SJSA1 (cell line): ENCODE measurements at places on chromosomes 5 and 9. TPM values are rescaled to one million over a fixed set of nuclear protein-coding genes. Genes with fewer than 3 reads are reported as not detected.

Gene PPWD1
- 35.7 and 44.4 TPM in 2 replicates for total RNA-seq

Gene ENTPD2
- not detected in 2 replicates for total RNA-seq

Gene ZDHHC21
- 3.4 and 5.0 TPM in 2 replicates for total RNA-seq

Gene FOXD4L4
- not detected in 2 replicates for total RNA-seq

Gene MSANTD3
- 73.3 and 79.4 TPM in 2 replicates for total RNA-seq

Gene TAS2R1
- total RNA-seq: not detected in 2 replicates

Gene TRIM14
- total RNA-seq: 4.0 and 6.5 TPM in 2 replicates

Gene CEL
- total RNA-seq: 0.61 TPM in 1 of 2 replicates, not detected in the other

Gene C9
- total RNA-seq: 0.37 TPM in 1 of 2 replicates, not detected in the other

Gene SH3TC2
- total RNA-seq: 11.2 and 16.9 TPM in 2 replicates

Gene CTSV
- 0.05 TPM in 1 of 2 replicates, not detected in the other for total RNA-seq

Gene SERF1A
- 1.6 and 5.9 TPM in 2 replicates for total RNA-seq

Gene CA9
- not detected in 2 replicates for total RNA-seq

Gene APBA1
- 4.5 and 11.0 TPM in 2 replicates for total RNA-seq

Gene IL4
- total RNA-seq: not detected in 2 replicates

Gene ELAVL2
- 0.08 TPM in 1 of 2 replicates, not detected in the other for total RNA-seq

Gene LPAR1
- total RNA-seq: 8.0 and 21.7 TPM in 2 replicates

Gene S1PR3
- total RNA-seq: 12.5 and 25.8 TPM in 2 replicates

Gene TICAM2
- total RNA-seq: 13.6 and 22.1 TPM in 2 replicates

Gene SVEP1
- total RNA-seq: not detected in 2 replicates

Gene ORM2
- not detected in 2 replicates for total RNA-seq

Gene COL23A1
- not detected in 2 replicates for total RNA-seq

Gene SHC3
- total RNA-seq: 0.16 and 0.34 TPM in 2 replicates

Gene SPAAR
- not detected in 2 replicates for total RNA-seq

Gene RGMB
- 30.4 and 39.2 TPM in 2 replicates for total RNA-seq

Gene SEMA4D
- total RNA-seq: 0.03 and 0.37 TPM in 2 replicates

Gene HK3
- not detected in 2 replicates for total RNA-seq

Gene CMBL
- total RNA-seq: 1.4 TPM in 1 of 2 replicates, not detected in the other

Gene ANKRD34B
- not detected in 2 replicates for total RNA-seq

Gene RAB3C
- total RNA-seq: not detected in 2 replicates

Gene GRK6
- 103 and 113 TPM in 2 replicates for total RNA-seq

Gene C1QTNF3
- total RNA-seq: 0.24 TPM in 1 of 2 replicates, not detected in the other

Gene QRFP
- not detected in 2 replicates for total RNA-seq

Gene TMEM174
- total RNA-seq: not detected in 2 replicates

Gene PCDHB5
- total RNA-seq: 25.2 and 27.3 TPM in 2 replicates

Gene ZFR
- 59.8 and 83.5 TPM in 2 replicates for total RNA-seq

Gene PAPPA
- total RNA-seq: 1.9 and 5.3 TPM in 2 replicates

Gene EPB41L4A
- 0.11 TPM in 1 of 2 replicates, not detected in the other for total RNA-seq

Gene OCLN
- 19.8 and 45.6 TPM in 2 replicates for total RNA-seq

Gene HSD17B3
- total RNA-seq: not detected in 2 replicates

Gene KCNV2
- total RNA-seq: not detected in 2 replicates

Gene CNOT8
- 87.9 and 102 TPM in 2 replicates for total RNA-seq

Gene GABRA6
- not detected in 2 replicates for total RNA-seq

Gene CDX1
- total RNA-seq: 0.19 and 1.8 TPM in 2 replicates

Gene RRAGA
- 3.6 and 5.9 TPM in 2 replicates for total RNA-seq

Gene PCDHGB5
- 1.1 and 3.6 TPM in 2 replicates for total RNA-seq

Gene GNAQ
- total RNA-seq: 22.9 and 46.2 TPM in 2 replicates

Gene ZFP2
- not detected in 2 replicates for total RNA-seq

Gene EPB41L4B
- 1.8 and 4.1 TPM in 2 replicates for total RNA-seq

Gene OR13C4
- total RNA-seq: not detected in 2 replicates

Gene PTPN3
- total RNA-seq: 4.8 and 11.7 TPM in 2 replicates
